ENCODE measurements at places on chromosomes 11 and 22.
A peak's percentile ranks its signal among the peaks of the same experiment; 100 is the strongest.

DNA sequence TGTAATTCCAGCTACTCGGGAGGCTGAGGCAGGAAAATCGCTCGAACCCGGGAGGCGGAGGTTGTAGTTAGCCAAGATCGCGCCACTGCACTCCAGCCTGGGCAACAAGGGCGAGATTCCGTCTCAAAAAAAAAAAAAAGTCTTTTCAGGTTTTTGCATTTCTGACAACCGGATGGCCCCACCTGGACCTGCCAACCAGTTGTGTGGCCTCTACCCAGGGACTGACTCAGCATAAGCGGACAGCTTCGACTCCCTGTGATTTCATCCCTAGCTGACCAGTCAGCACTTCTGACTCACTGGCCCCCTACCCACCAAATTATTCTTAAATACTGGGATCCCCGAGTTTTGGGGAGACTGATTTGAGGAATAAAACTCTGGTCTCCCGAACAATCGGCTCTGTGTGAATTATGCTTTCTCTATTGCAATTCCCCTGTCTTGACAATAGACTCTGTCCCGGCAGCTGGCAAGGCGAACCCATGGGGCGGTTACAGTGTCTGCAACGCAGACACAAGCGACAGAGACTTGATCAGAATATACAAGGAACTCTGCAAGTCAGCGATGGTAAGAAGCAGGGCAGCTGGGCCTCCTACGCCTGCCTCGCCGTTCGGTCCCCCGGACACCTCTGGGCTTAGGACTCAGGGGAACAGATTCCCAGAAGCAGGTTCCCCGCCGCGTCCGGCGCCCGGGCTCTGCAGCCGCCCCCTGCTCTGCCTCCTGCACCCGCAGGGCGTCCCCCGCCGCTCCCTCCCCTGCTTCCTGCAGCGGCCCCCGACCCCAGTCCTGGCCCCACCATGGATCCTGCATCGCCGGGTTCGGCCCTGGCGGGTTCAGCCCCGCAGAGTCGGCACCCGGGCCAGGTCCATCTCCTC is 741 bp upstream of the TALDO1 start:
- peak; percentile 32 for DNase-seq

- no peak for DNase-seq
Measured at GRCh38 chr11:7577291-7578190, 63.7 kb downstream of the PPFIBP2 start.

DNA sequence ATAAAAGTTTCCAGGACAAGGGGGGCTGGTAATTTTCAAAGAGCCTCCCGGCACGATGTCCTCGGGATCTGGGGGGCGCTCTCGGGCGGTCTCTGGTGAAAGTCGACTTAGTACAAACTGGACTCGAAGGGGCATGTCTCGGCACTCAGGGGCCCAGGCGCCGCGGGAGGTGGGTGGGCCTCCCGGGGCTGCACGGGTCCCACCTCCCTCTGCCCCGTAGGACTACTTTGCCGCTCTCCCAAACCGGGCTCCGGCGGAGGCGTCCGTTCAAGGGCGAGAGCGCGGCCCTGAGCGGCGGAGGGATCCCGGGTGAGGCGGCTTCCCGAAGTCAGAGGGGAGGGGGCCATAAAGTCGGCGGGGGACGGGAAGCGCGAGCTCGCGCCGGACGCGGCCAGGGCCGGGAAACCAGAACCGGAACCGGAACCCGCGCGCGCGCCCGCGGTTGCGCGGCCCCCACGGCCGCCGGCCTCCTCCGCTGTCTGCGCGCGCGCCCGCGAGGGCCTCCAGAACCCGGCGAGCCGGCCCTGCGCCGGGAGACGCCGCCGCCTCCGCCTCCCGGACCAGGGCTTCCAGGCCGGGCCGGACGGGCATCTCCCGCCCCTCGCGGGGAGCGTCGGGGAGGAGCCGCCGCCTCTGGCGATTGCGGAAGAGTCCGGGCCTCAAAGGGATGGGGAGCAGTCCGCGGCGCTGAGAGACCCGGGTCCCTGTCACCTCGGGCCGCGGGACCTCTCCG is at the start of gene ARHGEF12:
TSS of gene ARHGEF12 (plus strand) at position 506 of the 733 bp plus-strand sequence. CDS start 831 bp downstream, outside the sequence.
- DNase-seq, result peak; percentile 54

DNA sequence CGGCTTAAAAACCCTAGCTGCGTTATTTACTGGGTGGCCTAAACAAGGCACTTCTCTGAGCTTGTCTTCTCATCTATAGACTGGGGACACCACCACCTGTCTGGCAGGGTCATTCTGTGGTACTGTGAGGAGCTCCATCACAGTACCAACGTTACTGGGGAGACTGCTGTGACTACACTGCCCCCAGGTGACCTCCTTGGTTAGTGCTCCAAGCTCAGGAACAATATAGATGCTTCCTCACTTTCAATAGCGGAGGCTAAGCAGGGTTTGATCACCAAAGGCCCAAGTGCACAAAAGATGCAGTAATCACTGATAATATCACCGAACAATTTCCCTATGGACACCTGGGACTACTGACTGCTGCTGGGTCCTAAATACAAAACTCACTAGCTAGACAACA is 18.8 kb downstream of the PRPF19 start:
- DNase-seq, result peak; percentile 33

DNA sequence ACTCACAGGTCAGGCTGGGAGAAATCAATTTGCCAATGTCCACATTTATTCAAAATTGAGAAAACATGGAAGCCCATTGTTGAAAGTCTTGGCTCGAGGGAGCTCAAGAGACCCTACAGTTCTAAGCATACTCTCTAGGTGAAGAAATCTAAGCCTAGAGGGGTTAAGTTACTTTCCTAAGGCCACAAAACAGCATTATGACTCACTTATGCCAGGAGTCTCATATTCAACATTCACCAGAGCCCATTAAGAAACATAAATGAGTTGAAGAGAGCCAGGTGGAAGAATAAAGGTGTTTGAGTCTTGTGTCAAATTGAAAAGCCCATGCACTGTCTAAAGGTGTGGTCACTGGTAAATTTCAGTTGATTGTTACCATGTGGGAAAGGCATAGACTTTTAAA is 108.1 kb downstream of the INSC start:
- DNase-seq, result no peak

DNA sequence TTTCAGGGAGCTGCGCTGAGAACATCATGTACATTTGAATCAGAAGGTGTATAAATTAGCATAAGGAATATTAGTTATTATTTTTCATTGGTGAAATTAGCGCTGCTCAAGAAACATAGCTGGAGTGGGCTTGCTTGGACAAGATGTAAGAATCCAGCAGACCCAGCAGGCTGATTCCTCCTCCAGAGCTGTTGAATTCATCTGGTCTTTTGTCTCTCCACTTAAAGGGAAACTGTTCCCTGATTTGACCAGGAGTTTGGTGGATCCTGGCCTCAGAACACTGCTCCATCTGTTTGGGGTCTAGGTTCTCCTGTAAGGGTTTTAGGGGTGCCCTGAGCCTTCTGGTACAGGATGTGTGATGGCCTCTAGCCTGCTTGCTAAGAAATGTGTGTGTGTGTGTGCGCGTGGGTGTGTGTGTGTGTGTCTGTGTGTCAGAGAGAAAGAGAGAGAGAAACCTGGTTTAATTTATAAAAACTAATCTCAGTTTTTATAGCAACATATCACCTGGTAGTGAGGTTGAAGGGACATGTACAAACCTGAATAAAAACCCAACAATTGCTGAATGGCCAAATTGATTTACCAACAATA is 8.3 kb upstream of the SORL1 start:
- no peak for DNase-seq

DNA sequence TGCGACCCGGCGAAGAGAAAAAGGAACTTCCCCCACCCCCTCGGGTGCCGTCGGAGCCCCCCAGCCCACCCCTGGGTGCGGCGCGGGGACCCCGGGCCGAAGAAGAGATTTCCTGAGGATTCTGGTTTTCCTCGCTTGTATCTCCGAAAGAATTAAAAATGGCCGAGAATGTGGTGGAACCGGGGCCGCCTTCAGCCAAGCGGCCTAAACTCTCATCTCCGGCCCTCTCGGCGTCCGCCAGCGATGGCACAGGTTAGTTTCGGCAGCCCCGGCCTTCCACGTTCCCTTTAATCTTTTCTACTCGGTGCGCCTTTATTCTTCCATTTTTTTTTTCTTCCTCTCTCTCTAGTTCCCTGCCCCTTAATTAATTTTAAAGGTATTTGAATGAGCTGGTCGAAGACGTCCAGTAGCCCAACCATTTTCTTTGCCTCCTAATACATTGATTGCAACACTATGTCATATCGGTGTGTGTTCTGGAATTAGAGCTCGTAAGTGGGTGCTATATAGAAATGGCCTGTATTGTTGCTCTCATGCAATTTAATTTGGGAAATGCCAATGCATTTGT is 537 bp downstream of the EP300 start:
- peak; percentile 22 for DNase-seq

DNA sequence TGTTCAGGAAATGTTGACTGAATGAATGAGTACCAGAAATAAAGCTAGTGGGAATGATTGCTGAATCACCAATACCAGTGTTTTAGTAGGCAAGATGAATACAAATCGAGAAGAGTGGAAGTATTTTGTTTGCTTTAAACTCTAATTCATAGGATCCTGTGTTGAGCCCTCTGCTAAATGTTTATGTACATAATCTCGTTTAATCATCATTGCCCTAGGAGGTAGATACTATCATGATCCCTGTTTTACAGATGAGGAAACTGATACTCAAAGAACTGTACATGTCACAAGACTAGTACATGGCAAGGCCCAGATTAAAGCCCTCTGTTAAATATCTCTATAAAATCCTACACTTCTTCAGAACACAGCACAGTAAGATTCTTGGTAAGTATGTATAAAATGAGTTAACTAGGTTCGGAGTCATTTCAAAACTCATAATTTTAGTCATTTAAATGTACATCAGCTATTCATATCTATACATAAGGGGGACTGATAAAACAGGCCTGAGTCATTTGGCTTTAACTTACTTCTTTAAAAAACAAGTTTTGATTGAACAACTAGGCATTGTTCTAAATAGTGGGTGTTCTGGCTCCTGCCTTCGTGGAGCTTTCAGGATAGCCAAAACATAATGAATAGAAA is 97.1 kb downstream of the EXT2 start:
- no peak for DNase-seq

DNA sequence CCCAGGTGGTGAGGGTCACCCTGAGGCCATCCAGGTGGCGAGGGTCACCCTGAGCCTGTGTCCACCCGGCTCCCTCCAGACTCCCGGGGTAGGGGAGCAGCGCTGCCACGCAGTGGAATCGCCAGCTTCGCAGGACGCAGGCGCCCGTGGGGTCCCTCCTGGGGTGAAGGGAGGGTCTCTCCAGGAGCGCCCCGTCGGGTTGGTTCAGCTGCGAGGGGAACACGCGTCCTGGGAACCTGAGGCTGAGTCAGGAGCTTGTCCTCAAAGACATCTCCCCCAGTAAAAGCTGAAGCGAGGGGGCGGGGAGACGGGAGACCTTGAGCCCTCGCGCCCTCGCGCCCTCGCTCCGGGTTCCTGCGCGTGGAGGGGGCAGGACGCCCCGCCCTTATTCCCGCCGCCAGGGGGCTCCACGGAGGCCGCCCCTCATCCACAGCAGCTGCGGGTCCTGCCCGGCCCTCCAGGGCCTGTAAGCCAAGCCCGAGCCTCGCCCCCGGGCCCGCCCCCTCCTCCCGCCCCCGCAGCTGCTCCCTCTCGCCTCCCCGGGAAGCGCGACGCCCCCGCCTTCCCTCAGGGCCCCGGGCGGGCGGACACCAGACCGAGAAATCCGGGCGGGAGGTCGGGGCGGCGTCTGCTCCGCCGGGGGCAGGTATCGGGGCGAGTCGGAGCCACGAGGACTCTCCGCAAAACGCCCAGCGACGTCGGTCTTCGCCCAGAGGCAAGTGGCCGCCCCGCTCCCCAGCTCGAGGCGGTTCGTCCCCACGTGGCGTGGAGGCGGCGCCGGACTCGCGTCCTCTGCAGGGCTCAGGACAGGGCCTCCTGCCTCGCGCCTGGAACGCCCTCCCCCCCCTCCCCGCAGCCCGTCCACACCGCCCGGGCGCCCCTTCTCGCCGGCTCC is 22.8 kb downstream of the PIM3 start:
- no peak for DNase-seq

GRCh38 chr22:32723643-32724042 is 77.9 kb upstream of the TIMP3 start:
- no peak for DNase-seq
